ENCODE measurements at places on chromosomes 2 and 18.

- no peak for DNase-seq
Observed at GRCh38 chr2:37947306-37947705, 22.2 kb downstream of the RMDN2 start.

DNA sequence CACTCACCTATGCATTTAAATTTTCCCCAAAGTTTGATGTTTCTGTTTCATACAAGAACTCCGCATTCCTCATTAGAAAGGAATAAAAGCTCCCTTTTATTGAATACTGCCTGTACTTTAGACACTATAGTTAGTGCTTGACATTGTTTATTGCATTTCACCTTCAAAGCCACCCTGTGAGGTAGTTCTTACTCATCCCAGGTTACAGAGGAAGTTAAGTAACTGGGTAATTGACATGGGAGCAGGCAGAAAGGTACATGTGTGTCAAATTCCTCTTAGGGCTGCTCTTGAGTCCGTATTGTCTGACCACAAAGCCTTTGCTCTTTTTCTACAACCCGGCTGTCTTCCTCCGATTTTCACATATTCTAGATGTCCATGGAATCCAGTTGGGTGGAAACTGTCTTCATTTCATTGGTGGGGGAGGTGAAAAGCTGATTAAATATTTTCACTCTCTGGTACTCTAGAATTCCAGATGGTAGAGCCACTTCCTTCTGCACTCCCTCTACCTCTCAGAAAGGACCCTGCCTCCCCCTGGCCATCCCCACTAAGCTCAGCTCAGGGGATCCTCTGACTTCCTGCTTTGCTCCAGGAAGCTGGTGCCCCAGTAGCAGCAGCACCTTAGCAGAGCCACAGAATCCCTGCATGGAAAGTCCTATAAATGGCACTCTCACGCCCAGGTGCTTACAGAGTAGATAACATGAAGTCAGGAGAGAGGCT is 319.2 kb downstream of the LRATD1 start:
- DNase-seq: no peak

GRCh38 chr2:219561179-219562048 is 9.9 kb downstream of the OBSL1 start:
- no peak for DNase-seq

GRCh38 chr2:150983314-150983897 is 278.3 kb downstream of the RBM43 start:
- DNase-seq: no peak

GRCh38 chr2:23901966-23902846 is 24.7 kb downstream of the ATAD2B start:
- DNase-seq: no peak

- no peak for DNase-seq
Observed at GRCh38 chr18:56678836-56679565, 27.8 kb downstream of the WDR7 start.

- no peak for DNase-seq
Observed at GRCh38 chr2:208360259-208361076, 46.1 kb upstream of the PTH2R start.

DNA sequence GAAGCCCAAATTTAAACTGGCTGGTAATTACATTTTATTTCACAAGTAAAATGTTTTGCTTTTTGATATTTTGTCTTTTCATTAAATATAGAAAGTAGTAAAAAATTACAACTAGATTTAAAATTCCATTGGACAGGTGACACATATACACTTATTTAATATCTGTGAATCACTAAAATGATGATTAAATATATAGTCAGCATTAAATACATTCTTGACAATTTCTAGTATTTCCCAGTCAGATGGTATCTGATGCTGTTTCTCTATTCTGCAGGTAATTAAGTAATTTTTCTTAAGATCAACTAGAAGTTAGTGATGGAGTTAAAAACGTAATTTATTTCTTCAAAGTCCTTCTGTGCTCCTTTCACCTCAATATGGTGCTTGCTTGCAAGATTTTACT is 237.8 kb downstream of the LRRTM4 start:
- no peak for DNase-seq

GRCh38 chr2:28674062-28674712 is 77.4 kb upstream of the PPP1CB start:
- DNase-seq: no peak

DNA sequence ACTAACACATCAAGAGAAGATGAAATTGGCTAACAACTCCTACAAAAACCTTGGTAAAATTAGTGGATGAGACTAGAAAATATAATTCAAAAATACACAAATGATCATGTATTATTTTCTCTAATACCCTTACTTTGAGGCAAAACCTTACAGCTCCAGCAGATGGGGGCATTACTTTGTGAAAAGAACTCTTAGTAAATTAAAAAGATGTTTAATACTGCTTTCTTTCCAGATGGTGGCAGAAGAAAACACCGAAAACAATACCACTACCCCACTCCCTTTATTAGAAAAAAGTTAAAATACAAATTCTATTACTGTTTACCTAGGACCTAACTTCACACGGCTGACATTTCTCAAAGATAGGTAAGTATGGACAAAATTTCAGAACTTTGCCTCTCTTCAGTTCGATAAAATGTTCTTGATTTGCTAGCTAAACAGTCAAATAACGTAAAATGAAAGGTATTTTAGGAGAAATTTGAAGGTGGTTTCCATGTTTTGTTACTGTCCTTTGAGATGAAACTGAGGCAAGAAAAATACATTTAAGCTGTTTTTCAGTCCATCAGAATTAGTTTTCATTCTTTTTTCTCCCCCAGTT is 30.6 kb downstream of the ORC4 start:
- peak; percentile 66 for DNase-seq

DNA sequence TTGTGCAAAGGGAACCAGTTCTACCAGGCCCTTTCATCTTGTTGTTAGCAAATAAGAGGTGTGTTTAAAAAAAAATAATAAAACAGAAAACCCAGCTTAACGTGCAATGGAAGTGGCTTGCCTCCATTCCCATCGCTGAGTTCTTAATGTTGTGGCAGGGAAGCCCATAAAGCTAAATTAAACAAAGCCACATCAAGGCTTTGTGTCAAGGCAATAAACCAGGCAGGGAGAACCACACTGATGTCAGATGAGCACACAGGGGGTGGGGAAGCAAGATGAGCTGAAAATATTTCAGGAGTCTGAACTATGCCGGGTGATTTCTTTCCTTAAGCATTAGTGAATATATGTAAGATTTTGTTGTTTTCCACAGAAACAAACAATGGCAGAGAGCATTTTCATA is 73.5 kb downstream of the PHLPP1 start:
- DNase-seq: peak; percentile 24

DNA sequence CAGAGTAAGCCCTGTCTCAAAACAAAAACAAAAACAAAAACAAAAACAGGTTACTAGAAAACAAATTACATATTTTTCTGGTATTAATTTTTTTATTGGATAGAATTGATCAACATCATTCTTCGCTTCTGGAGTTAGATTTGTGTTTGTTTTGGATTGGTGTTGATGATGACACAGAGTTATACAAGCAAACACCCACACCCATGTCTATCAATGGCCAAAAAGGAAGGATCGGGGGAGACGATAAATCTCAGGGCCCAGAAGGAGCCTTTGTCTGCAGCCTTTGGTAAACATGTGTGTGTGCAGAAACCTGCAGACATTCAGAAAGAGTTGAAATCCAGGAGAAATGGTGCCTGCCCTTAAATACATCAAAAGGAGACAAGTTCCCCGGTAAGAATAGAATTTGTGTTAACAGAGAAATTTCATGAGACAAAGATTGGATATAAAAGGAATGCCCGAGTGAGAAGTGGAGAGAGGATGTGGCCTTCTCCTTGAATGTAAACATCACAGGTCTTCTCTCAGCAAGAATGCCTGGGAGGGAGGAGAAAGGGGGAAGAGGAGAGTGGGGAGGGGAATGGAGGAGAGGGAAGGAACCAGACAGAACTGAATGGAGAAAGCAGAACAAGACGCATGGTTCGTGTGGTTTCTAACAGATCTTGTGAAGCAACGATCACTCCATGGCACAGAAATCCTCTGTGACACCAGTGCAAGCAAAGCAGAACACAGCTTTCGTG is 40.4 kb upstream of the TMEM178A start:
- DNase-seq: peak; percentile 86

DNA sequence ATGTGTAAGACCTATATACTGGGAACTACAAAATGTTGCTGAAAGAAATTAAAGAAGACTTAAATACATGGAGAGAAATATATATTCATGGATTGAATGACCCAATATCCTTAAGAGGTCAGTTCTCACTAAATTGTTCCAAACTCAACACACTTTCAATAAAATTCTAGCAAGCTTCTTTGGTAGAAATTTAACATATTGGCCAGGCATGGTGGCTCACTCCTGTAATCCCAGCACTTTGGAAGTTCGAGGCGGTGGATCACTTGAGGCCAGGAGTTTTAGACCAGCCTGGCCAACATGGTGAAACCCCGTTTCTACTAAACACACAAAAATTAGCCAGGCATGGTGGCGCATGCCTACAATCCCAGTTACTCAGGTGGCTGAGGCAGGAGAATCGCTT is 33.6 kb upstream of the MYCN start:
- no peak for DNase-seq

- DNase-seq: peak; percentile 40
Observed at GRCh38 chr18:12990123-12990475, 1.1 kb upstream of the CEP192 start.

GRCh38 chr2:111951486-111951885 is 53.1 kb downstream of the MERTK start:
- no peak for DNase-seq

DNA sequence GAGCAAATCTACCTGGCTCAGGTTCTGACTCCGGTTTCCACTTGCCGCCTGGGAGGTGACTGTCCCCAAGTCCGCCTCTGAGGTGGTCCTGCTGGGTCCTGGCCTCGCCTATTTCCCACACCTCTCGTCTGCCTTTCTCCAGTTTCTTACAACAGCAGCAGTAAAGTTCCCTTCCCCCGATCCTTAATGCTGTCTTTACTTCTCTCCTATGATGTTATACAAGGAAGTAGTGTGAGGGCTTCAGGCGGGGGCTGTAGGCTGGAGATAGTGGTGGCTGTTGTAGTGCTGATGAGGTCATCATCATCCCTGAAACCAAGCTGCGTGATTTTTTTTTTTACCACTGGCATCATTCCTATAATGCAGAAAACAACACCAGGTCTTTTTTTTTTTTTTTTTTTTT is 18.9 kb downstream of the TGIF1 start:
- peak; percentile 54 for DNase-seq

DNA sequence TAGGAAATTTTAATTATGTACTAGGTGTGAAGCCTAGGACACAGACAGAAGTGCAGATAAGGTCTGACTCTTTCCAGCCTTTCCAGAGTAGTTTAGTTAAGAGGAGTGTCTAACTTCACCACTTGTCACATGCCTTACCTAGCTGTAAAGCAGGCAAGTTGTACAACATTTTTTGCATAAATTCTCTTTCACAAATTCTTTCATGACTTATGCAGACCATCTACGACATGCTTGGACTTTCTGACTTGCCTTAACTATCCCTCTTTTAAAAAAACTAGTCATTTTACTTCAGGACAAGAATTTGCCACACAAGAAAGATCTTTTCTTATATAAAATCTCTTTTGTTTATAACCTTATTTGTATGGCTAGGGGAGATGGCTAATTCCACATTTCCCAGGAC is 1273.6 kb upstream of the SLC39A10 start:
- DNase-seq: peak; percentile 40

- DNase-seq: no peak
Observed at GRCh38 chr2:131552871-131553270, 25.2 kb downstream of the CCDC74A start.

DNA sequence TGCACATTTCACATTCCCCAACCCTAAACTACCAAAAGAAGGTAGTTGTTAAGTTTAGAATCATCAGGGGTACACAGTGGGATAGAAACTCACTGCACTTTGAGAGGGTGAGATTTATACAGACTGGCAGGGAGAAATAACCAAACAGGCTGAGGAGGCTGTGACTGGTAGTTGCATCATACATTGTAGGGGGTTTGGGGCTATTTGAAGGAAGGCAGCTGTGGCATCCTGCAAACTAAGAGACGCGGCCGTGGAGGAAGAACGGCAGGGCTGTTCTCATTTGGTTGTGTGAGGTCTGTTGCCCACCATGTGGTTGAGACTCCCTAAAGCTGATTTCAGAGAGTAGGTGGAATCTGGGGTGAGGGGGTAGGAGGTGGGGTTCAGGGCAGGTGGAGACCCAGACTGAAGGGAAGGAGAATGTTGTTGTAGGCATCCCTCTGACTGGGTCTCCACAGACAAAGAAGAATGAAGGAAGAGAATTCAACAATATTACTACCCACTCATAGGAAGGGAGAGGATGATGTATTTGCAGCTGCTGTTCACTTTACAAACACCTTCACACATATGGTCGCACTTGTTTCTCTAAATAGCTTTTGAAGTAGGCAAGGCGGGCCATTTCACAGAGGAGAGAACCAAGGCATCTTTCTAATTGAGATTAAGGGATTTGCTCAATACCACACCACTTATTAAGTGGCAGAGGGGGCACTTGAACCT is 170.9 kb upstream of the SIX2 start:
- DNase-seq: no peak

DNA sequence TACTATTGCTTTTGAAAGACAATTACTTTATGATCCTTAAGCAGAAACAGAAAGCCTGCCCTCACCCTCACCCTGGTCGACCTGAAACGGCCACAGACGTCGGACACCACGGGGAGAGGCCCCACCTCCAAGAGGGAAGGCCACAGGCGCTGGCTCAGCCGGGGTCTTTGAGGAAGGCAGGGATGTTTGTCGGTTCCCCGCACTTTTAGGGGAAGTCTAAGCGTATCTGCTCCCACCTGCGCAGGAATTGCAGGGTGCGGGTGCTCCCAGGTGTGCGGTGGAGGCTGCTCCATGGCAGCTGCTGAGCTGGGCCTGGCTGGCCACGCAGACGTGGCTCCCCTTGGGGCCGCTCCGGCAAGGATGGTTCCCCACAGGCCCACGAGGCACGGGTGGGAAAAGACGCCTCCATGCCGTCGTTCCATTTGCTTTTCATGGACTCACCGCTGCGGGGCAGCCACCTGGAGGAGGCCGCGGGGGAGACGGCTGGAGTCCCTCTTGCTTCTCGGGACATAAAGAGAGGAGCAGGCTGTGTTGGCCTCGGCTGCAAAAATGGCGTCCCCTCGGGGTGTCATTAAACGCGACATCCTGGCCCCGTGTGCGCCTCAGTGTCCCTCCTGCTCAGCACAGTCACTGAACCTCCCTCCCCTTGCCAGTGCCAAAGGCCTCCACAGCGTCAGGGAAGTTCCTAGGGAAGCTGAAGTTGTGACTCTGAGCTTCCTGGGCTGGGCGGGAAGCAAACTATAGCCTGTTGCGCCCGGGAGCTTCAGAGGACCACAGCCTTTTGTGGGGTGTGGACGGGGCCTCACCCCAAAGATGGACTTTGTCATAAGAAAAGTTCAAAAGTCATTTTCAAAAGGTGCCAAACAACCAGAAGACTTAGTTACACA is 63.4 kb downstream of the NFATC1 start:
- no peak for DNase-seq

- no peak for DNase-seq
Observed at GRCh38 chr18:46055838-46056230, 16.2 kb downstream of the PSTPIP2 start.

Measured in KBM-7 (cell line).